ENCODE measurements at places on chromosomes 12 and 14.

- DNase-seq = no peak
These were observed 19.5 kb downstream of the COX16 start for GRCh38 chr14:70340002-70340401.

DNA sequence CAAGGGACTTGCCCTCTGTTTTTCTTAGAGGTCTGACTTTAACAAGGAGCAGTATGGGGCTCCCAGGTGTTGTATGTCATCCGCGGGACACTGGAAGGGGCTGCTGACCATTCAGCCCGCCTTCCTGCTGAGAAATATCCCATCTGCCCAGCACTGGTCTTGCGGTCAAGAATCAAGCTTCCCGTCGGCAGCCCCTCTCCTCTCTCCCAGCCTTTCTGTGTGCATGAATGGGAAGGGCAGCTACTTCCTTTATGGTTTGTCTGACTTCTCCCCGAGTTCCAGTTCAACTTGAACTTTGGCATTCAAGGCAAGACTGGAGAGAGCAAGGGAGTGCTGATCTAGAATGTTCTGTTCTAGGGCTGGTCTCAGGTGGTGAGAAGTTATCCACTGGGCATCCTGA lies 51.5 kb downstream of the PSMA6 start:
- DNase-seq = no peak

- DNase-seq = no peak
These were observed 28.9 kb downstream of the SLC15A4 start for GRCh38 chr12:128794661-128795529.

- peak; percentile 31 for DNase-seq
These were observed 24.6 kb upstream of the MGP start for GRCh38 chr12:14910090-14910915.

GRCh38 chr12:97805146-97805545 lies 342.5 kb downstream of the RMST start:
- DNase-seq = no peak

DNA sequence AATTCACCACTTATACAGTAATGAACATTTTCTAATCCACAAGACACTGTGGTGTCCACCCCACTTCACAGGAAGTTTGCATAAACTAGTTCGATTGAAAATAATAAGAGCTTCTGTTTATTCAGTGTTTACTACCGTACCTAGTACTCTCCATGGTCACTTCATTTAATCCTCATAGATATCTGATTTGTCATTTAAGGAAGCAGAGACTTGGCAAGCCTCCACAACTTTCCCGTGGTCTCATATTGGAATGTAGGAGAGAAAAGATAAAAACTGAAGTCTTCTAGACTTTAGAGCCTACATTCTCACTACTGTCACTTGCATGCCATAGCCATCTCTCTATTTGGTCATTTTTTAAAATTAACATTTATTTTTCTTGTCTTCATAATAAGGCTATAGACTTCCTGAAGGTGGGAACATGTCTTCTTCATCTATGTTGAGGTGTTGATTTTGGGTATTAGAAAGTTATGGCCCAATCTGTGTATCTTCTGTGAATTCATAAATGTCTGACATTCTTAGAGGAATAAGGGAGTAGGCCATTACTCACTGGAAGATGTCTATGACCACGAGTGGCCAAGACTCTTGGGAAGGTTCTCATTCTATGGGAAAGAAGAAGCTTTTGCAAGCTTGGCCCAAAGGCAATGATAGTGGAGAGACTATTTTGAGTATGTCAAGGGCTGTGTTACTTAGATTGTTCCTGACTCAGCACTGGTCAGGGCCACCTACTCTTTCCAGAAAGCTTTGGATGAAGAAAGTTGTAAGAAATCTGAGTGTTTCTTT lies 423.7 kb downstream of the LRIG3 start:
- peak; percentile 70 for DNase-seq

DNA sequence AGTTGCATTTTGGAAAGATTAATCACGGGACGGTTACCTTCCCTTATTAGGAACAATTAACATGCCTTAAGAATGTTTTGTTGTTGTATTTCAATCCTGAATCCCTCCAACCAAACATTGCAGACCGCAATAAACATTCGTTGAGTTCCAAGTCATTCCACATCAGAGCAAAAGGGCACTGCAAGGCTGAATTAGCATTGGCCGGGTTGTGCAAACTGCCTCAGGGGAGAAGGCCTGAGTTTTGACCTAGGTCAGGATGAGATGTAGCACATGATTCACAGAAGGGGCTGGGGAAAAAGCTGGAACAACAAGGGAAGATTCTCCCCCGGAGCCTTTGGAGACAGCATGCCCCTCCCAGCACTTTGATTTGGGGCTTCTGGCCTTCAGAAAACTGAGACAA lies 82.1 kb upstream of the BDKRB2 start:
- DNase-seq = no peak

DNA sequence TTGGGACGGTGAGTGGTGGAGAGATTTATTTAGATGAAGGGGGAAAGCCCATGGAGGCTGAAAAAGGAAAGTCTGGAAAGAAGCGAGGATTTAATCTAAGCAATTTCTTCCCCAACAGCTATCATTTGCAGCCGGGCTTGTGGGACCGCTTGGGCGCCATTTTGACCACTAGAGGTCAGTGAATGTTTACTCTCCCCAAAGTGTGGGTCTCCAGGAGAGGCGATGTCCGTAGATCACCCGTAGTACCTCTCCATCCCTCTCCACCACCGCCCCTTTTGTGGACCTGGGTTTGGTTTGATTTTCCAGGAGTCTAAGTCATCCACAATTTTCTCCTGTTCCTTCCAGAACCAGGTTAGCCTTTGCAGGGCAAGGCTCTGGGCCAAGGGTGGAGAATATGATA lies 91.2 kb upstream of the PARP11 start:
- no peak for DNase-seq

DNA sequence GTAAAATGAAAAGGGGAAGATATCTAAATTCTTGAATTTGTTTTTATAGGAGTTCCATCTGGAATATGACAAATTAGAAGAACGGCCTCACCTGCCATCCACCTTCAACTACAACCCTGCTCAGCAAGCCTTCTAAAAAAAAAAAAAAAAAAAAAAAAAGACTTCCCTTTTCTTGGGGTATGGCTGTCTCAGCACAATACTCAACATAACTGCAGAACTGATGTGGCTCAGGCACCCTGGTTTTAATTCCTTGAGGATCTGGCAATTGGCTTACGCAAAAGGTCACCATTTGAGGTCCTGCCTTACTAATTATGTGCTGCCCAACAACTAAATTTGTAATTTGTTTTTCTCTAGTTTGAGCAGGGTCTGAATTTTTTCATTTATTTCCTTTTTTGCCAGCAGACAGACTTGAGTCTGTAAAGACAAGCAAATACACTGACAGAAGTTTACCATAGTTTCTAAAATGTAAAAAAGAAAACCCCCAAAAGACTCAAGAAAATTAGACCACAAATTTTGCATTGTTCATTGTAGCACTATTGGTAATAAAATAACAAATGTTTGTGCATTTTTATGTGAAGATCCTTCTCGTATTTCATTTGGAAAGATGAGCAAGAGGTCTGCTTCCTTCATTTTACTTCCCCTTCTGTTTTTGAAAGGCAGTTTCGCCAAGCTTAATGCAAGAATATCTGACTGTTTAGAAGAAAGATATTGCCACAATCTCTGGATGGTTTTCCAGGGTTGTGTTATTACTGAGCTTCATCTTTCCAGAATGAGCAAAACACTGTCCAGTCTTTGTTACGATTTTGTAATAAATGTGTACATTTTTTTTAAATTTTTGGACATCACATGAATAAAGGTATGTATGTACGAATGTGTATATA lies 12.1 kb upstream of the KCNMB4 start:
- no peak for DNase-seq

DNA sequence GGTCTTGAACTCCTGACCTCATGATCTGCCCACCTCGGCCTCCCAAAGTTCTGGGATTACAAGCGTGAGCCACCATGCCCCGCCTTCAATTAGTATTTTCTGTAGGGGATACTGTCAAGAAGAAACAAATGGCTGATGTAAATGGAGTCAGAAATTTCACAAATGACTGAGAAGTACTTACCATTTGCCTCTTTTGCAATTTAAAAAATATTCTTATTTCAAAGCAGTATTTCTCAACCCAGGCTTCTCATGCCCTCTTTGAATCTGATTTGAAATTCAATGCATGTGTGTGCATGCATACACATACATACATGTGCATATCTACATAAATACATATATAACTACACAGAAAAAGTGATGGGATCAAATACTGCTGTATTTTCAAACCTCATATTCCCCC lies 4.4 kb downstream of the PSMA6 start:
- DNase-seq = no peak

DNA sequence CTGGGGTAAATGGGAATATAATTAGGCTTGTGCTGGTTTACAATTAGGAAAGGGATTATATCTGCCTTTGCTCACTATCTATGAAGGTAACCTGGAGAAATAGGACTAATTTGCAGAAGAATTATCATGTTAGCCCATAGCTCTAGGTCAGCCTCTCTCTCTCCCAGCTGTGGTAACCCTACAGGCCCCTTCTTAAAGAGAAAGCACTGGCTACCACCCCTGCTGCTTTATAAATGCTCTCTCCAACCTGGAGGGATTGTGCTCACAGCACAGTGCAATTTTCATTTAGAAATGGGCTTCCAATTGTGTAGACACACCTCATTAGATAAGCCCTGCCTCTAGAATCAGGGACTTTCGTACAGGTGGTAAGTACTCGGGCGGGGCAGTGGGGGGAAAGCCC lies 22.7 kb upstream of the MGST1 start:
- no peak for DNase-seq

- no peak for DNase-seq
These were observed 474 bp upstream of the CIT start for GRCh38 chr12:119877639-119877948.

DNA sequence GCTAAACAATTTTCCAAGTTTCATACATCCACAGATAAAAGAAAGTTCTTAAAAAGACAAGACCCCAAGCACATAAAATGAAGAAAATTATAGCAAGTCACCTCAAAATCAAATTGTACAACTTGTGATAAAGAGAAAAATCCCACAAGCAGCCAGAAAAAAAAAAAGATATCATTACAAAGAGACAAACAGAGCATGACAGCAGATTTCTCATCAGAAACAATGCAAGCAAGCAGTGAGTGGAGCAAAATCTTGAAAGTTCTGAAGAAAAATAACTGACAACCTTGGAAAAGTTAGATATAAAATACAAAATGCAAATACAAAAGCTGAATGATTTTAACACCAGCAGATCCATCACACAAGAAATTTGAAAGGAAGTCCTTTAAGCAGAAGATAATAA lies 194.5 kb upstream of the SOX5 start:
- no peak for DNase-seq

DNA sequence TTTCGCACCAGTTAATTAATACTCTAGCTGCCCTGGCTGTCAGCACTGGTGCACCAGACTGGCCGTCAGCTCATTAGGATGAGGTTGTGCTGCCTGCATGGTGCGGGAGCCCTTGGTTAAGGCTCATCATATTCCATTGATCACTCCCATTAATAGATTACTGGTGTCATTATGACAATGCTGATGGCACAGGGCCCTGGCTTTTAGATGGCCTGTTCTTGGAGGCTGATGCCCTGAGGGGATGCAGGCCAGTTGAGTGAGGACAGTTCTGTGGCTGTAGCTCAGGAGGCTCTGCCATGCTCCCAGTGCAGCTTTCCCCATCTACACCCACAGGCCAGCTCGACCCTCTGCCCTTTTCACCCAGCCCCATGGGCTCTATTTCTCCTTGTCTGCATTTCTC lies 126.6 kb downstream of the PRMT8 start:
- no peak for DNase-seq

DNA sequence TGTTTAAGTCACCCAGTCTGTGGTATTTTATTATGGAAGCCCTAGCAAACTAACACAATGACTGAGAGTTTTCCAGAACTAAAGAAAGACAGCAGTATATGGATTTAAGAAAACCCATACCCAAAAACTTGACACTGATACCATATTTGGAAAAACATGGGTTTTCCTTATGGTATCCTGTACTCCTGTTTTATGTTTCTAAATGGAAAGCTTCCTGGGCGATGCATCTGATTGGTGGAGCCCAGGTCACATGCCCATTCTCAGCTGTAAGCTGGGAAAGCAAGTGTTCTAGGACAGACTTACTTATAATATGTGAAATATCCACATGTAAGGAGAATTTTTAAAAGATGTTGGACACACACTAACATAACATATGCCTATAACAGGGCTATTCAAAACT lies 4.5 kb upstream of the RNASE4 start:
- DNase-seq = peak; percentile 51

GRCh38 chr12:15644700-15645099 lies 144.5 kb downstream of the EPS8 start:
- no peak for DNase-seq

GRCh38 chr12:55831447-55831815 lies 2.0 kb upstream of the DNAJC14 start:
- no peak for DNase-seq

DNA sequence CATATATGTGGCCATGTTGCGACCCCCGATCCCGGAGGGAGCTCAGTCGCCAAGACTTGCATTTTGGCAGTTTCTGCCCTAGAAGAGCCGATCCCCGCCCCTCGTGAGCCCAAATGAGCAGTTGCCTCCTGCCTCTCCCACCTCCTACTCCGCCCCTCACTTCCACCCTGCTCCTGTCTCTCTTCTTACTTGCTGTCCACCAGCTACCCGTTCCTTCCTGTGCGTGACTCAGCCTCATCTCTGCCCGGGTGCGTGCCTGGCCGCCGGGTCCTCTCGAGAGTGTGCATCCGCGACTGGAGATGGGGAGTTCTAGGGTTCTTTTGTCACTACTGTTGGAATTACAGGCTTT lies 585 bp downstream of the GPATCH2L start:
- peak; percentile 38 for DNase-seq

GRCh38 chr14:54893151-54893760 lies 9.4 kb downstream of the GCH1 start:
- peak; percentile 69 for DNase-seq

- DNase-seq = no peak
These were observed 303.8 kb upstream of the RGS6 start for GRCh38 chr14:71628433-71628832.

DNA sequence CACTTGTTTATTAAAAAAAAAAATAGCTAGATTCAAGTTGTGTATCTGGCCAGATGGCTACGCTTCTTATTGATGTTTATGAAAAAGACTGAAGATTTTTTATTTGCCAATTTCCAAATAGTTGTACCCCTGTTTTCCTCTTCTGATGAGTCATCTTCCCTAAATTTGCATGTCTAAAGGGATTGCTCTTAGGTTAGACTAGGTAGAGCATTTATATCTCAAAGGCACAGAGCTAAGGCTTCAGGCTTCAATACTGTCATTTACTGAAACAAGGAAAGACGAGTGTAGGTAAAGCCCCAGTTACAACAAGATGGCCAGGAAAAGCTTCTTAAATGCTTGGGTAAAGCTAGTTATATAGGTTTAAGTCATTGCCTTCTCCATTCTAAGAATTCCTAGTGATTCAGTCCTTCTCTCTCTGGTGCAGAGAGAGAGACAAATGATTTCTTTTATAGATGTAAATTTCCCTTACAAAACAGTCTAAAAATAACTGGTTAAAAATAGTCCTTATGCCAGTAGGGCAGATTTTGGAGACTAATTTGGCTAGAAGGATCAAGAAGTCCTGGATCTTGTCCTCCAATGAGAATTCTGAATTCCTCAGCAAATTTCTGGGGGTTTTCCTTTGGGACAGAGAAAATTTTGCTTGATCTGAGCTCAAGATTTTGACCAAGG lies 26.1 kb downstream of the LEMD3 start:
- no peak for DNase-seq

Measured in HT-29 (cell line).